H7 (cell line): ENCODE measurements at places on chromosomes 7 and 10.
A peak's percentile ranks its signal among the peaks of the same experiment; 100 is the strongest.

DNA sequence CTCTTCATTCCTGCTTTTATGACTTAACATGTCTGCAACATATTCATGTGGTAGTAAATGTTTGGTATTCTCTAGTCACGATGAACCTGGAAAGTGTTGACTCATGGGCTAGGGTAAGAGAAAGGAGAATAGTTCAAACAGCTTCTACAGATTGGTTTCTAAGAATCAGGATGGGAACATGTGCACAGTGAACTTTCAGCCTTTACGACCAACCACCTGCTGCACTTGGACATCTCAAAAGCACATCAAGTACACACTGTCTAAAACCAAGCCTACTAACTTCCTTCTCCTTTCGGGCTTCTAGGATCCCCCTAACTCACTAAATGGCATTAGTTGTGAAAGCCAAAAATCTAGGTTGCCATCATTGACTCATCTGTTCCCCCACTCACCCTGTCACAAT is 85.5 kb downstream of the CUL2 start:
- no peak for DNase-seq

- DNase-seq: no peak
These were observed 1189.2 kb downstream of the TYW1 start for GRCh38 chr7:68185631-68186456.

DNA sequence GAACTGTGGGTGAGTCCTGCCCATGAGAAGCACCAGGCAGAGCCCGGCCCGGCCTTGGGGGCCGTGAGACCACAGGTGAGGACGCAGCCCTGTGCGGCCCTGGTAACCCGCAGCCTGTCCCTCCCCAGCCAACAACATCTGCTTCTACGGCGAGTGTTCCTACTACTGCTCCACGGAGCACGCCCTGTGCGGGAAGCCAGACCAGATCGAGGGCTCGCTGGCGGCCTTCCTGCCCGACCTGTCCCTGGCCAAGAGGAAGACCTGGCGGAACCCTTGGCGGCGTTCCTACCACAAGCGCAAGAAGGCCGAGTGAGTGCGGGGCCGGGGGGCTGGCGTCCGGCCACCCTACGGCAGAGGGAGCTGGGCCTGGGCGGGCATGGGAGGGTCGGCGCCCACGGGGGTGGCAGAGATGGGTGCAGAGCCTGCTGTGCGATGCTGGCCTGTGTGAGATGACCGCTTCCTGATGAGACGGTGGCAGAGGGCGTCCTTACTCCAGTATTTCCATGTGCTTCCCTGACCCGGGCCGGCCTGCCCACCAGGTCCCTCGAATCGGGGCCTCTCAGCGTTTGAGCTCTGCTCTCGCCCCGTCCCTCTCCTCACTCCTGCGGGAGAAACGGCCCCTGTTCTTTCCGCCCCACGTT is 34.1 kb upstream of the FOXL3 start:
- no peak for DNase-seq

- no peak for DNase-seq
These were observed 119.6 kb upstream of the AFAP1L2 start for GRCh38 chr10:114523876-114524275.

DNA sequence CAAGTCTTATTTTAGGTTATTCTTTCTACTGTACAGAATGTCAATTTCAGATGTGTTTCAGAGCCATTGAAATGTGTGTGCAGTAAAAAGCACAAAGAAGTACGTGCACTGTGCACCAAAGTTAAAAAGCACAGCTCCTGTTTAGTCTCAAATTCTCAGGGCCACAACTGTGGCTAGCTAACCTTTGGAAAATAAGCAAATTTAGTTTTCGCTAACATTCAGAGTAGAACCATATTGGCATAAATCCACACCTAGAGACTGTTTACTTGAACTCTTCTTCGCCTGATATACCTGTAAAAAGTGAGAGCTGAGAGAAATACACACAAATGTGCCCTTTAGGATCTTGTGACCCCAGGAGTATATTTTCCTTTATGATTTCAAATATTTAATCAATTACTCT is 353.9 kb downstream of the TFEC start:
- DNase-seq: no peak

- DNase-seq: peak; percentile 89
These were observed 25.3 kb downstream of the GARIN1A start for GRCh38 chr7:128697302-128697905.

- no peak for DNase-seq
These were observed 45.9 kb downstream of the ZNF783 start for GRCh38 chr7:149307775-149308501.

- no peak for DNase-seq
These were observed 139.3 kb downstream of the MBL2 start for GRCh38 chr10:52633266-52633665.

- DNase-seq: peak; percentile 36
These were observed 5.2 kb downstream of the MARVELD1 start for GRCh38 chr10:97718659-97719142.

- peak; percentile 84 for DNase-seq
These were observed 66.2 kb downstream of the COL13A1 start for GRCh38 chr10:69867699-69868558.

GRCh38 chr10:6148251-6148701 is 54.5 kb upstream of the PFKFB3 start:
- DNase-seq: no peak

DNA sequence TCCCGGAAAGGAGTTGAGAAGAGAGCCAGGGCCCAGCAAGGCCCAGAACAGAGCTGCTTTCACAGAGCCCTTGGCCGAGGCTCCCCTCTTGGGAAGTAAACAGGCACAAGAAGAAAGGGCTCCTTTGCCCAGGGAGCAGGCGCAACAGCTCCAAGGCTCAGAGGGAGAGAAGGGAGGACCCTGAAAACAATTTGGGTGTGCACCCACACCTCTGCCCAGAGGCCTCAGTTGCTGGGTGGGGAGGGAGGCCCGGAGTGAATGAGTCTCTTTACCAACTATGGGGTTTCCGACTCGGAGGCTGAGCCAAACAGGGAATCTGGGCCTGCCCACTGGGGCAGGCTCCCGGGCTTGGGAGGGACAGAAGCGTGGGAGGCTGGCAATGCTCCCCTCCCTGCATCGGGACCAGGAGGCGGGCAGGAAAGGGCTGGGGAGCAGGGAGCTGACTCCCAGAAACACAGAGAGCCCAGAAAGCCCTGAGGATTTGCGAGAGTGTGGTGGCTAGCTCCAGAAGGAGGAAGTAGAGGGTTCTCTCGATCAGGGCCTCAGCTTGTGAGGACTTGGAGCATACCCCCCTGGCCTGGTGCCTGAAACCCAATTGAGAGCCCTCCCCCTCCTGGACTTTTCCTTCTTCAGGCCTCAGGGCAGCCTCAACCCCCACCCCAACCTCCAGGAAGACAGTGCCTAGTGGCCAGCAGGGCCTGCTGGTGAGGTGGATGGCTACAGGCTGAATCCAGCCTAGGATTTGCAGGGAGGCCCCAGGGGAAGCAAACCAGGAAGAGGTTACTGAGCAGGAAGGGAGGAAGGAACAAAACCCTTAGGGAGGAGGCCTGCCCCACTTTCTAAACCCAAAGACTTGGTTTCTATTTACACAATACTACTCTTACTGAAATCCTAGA is 6.2 kb downstream of the C10orf105 start:
- no peak for DNase-seq

DNA sequence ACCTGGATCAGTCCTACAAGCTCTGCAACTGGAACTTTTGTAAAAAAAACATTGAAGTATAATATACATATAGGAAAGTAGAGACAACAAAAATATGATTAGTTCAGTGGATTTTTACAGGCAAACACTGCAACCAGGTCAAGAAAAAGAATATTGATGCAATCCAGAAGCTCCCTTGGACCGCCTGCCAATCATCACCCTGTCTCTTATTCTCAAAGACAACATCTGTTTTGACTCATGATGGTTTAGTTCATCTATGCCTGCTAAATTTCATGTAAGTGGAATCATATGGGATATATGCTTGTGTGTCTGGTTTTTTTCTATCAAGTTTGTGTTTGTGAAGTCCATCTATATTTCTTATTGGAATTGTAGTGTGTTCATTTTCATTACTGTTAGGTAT is 7.7 kb upstream of the HYCC1 start:
- DNase-seq: no peak

- DNase-seq: no peak
These were observed 13.5 kb downstream of the OR9A2 start for GRCh38 chr7:143013473-143013872.

DNA sequence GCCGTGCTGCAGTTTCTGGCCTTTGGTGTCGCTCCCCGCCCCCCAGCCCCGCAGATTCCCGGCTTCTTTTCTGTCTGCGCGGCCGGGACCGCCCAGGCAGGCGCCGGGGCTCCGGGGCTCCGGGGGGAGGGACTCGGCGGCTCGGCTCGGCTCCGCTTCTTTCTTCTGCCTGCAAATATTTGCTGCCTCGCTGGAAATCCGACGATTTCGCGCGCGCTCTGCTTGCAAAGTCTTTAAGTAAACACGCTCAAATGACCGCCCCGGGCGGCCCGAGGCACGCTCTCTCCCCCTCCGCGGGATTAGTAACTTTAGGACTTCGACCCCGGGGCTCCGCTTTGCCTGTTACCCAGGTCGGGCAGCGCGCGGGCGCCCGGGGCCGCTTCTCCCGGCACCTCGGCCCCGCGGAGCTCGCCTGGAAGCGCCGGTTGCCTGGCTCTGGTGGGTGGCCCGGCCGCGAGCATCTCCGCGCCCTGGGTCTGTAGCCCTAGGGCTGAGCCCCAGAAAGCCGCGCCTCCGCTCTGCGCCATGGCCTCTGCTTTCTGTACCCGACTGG is 3.9 kb upstream of the GATA3 start:
- DNase-seq: peak; percentile 85

GRCh38 chr10:99693933-99694583 is 34.7 kb downstream of the ENTPD7 start:
- DNase-seq: no peak

DNA sequence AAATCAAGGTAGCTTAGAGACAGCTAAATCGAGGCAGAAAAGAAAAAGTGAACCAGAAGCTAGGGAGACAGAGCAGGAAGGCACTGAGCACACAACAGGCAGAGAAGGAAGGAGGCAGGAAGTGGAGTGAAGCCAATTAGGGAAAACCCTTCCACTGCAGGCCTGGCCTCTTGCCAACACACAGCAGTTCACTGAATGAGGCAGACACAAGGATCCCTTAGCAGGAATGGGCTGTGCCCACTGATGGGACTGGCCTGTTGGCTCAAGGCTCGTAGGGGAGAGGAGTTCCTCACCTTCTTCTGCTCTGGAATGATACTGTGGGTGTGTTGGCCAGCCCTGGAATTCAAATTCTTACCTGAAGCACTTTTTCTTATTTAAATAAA is 220.3 kb upstream of the STK17A start:
- no peak for DNase-seq

GRCh38 chr7:153942036-153942435 is 110.2 kb upstream of the DPP6 start:
- DNase-seq: no peak

DNA sequence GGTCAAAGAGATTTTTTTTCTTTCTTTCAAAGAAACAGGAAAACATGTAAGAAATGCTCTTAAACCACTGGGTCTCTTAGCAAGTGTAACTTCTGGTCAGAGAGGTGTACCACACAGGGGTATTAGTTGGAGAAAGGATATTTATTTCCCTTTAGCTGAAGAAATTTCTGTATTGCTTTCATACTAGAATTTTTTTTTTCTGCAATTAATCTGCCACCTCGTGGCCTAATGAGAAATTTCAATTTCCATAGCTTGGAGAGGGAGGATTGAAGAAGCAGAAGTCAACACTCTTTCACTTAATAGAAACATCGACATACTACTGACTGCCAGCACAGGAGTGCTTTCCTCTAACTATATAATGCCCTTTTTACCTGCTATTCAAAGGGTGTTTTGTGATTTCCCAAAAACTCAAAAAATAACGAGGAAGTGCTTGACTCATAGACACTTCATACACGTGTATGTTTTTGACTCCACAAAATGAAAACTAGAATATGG is 177.6 kb upstream of the NAMPT start:
- DNase-seq: no peak

- DNase-seq: peak; percentile 68
These were observed at the start of gene CALD1 for GRCh38 chr7:134778941-134779740. CALD1 (plus strand) TSS chr7:134779634; CDS start chr7:134867734, 88,100 bp downstream.

- DNase-seq: no peak
These were observed 8.0 kb downstream of the SAR1A start for GRCh38 chr10:70162151-70162891.

DNA sequence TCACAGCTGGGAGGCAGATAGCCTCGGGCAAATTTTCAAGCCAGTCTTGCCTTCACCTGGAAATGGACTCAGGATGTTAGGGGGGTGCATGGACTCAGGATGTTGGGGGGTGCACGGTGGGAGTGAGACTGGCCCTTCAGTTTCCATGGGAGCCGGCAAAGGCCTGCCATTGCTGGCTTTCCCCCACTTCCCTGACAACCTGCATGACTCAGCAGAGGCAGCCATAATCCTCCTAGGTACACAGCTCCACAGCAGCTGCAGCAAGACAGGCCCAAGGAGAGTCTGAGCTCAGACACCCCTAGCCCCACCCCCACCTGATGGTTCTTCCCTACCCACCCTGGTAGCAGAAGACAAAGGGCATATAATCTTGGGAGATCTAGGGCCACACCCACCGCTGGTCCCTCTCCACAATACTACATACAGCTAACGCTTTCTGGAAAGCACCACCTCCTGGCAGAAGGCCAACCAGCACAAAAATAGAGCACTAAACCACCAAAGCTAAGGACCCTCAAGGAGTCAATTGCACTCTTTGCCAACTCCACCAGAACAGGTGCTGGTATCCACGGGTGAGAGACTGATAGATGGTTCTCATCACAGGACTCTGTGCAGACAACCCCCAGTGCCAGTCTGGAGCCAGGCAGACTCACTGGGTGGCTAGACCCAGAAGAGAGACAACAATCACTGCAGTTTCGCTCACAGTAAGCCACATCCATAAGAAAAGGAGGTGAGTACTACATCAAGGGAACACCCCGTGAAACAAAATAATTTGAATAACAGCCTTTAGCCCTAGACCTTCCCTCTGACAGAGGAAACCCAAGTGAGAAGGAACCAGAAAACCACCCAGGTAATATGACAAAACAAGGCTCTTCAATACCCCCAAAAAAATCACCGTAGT is 18.3 kb downstream of the C7orf25 start:
- DNase-seq: no peak

GRCh38 chr10:75742355-75742754 is 310.9 kb downstream of the LRMDA start:
- no peak for DNase-seq

DNA sequence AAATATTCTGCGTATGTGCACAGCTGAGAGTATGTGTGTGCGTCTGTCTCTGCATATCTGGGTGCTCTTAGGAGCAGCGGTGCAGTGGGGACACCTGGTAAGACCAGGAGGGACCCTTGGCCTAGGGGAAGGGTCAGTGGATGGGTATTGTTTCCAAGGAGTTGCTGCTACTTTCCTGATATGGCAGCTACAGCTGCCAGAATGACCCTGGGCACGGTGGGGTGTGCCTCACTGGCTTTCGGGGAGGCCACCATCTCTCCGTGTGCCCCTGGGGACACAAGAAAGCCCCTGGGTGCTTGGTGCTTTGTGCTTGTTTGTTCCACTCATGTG is 8.6 kb downstream of the PFKFB3 start:
- no peak for DNase-seq

DNA sequence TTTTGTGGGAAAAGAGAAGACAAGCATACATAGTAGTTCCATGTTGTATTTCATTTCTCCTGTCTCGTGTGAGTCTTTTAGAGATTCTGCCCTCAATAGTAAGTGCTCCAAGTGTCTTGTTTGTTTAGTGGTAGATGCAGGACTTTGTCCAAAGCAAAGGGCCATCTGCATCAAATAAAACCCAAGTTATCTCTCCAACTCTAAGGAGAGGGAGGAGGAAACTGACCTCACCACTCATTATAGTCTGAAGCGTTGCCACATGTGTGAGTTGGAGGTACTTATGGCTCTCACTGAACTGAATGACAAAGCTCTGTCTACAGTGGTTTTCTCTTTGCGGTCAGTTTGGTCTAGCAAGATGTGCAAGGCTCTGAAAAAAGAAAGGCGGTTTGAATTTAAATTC is 272.6 kb downstream of the DOCK4 start:
- no peak for DNase-seq
